ENCODE measurements at places on chromosomes 1 and 21.

DNA sequence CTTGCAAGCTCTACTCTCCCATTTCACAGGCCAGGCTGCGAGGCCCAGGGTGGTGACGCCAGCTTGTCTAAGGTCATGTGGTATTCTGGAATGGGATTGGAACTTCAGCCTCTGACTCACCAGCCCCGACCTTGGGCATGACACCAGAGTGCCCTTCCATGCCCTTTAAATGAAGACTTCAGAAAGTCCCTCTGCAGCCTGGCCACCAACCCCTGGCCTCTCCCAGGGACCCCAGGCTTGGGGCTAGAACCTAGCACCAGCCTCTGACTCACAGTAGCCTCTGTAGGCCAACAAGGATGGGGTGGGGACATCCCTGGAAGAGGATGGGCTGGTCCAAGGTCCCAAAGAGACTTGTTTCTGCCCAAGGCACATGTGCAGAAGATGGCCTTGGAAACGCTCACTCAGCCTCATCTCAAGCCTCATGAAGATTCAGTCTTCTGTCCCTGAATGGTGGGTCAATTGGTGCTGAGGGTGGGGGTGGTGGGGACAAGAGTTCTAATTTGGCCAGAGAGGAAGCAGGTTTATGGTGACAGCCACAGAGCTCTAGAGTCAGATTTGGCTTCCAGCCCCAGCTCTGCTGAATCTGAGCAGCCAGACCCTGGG, 36.1 kb upstream of the RUNX3 start:
- DNase-seq, result no peak

DNA sequence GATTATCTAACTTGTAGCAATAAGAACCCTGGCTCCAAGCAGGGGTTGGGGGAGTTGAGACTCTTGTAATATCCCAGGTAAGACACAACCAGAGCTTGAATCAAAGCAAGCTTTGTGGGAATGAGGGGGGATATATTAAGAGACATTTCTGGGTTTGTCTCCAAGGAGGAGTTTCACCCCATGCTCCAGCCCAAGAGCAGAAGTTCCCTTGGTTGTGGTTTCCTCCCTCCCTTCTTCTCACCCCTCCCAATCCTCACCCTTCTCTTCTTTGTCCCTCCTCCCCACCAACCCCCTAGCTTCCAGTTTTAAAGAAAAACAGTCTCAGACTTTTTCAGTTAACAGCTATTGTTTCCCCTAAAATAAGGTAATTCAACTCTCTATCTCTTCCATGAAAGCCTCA, 11.9 kb downstream of the TRAF3IP3 start:
- peak; percentile 63 for DNase-seq

GRCh38 chr1:16205891-16206546, 6.4 kb downstream of the ARHGEF19 start:
- DNase-seq, result no peak

- no peak for DNase-seq
Observed at GRCh38 chr1:36835017-36835695, 199.2 kb downstream of the GRIK3 start.
